ENCODE measurements at places on chromosomes 2 and 18.

DNA sequence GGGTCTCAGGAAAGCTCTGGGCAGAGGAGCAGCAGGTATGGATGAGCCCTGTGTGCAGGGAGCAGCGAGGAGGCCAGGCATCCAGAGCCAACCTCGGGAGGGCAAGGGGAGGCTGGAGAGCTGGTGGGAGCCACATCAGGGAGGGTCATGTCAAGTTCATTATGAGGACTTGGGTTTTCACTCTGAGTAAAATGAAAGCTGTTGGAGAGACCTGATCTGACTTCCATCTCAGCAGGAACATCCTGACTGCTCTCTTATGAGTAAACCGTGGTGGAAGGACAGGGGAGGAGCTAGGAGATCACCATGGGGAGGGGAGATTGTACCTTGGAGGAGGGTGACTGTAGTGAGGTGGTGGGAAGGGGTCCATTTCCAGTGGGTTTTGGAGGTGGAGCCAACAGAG, 209.8 kb downstream of the LDLRAD4 start:
- no peak for DNase-seq

- no peak for DNase-seq
Observed at GRCh38 chr2:180554330-180554729, 426.1 kb upstream of the UBE2E3 start.

- no peak for DNase-seq
Observed at GRCh38 chr2:43343573-43344304, 117.3 kb upstream of the ZFP36L2 start.

DNA sequence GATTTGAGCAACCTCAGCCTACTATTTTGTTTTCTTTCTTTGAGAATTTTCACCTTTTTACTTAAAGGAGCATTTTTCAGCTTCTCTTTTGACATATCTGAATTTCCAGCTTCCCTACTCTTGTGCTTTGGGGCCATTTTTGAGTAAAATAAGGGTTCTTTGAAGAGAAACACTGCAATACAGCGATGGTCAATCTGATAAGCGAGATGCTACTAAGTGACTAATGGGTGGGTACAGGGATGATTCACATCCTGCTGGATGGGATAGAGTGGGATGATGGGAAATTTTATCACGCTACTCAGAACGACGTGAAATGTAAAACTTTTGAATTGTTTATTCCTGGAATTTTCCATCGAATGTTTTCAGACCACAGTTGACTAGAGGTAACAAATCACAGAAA, 211.5 kb downstream of the TMEM247 start:
- DNase-seq, result no peak

- DNase-seq, result no peak
Observed at GRCh38 chr2:81675641-81676040, 1371.1 kb upstream of the LRRTM1 start.

GRCh38 chr2:29987146-29987545, 65.8 kb upstream of the ALK start:
- DNase-seq, result no peak

GRCh38 chr18:69397096-69397495, 3.6 kb upstream of the DOK6 start:
- DNase-seq, result no peak

- no peak for DNase-seq
Observed at GRCh38 chr2:39470580-39470979, 33.5 kb upstream of the MAP4K3 start.

- DNase-seq, result no peak
Observed at GRCh38 chr18:49399003-49399402, 61.4 kb downstream of the DYM start.

GRCh38 chr2:132857319-132857718, 187.3 kb upstream of the LYPD1 start:
- no peak for DNase-seq

GRCh38 chr2:85269959-85270358, 57.8 kb downstream of the TGOLN2 start:
- DNase-seq, result no peak
